ENCODE measurements at places on chromosomes 1 and 21.

- DNase-seq = no peak
Measured at GRCh38 chr21:29928537-29928936, 11.3 kb downstream of the GRIK1 start.

GRCh38 chr1:11804666-11805421 lies 920 bp downstream of the MTHFR start:
- no peak for DNase-seq

GRCh38 chr1:59404796-59405195 lies 107.9 kb downstream of the FGGY start:
- DNase-seq = no peak

DNA sequence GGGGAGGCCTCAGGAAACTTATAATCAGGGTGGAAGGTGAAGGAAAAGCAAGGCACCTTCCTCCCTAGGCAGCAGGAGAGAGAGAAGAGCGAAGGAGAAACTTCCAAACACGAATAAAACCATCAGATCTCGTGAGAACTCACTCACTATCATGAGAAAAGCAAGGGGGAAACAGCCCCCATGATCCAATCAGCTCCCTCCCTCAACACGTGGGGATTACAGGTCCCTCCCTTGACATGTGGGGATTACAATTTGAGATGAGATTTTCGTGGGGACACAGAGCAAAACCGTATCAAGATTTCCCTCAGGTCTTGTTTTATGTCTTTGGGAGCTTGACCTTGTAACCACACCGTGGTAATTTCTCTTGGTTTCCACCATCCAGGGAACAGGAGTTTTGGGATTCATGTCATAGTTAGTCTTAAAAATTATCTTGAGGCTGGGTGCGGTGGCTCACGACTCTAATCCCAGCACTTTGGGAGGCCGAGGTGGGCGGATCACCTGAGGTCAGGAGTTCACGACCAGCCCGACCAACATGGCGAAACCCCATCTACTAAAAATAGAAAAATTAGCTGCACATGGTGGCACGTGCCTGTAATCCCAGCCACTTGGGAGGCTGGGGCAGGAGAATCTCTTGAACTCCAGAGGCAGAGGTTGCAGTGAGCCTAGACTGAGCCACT lies 47.2 kb upstream of the NBPF3 start:
- DNase-seq = no peak

DNA sequence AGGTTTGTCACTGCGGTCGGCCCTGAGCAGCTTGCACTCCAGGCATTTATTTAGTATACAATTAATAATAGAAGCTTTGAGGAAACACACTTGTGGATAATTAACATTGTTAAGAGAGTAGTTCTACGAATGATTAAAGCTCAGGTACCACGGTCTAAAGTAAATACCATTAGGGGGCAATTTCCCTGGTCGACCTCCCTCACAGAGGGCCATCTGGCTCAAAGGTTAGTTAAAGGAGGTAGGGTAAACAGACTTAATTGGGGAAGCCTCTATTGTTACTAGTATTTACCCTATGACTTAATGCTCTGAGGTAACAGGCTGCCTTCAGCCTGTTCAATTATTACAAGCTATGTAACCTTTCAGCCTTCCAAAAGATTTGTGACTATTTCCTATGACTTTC lies 122.3 kb upstream of the SLC44A3 start:
- DNase-seq = no peak

- DNase-seq = no peak
Measured at GRCh38 chr1:205940710-205941109, 2.5 kb downstream of the SLC26A9 start.

DNA sequence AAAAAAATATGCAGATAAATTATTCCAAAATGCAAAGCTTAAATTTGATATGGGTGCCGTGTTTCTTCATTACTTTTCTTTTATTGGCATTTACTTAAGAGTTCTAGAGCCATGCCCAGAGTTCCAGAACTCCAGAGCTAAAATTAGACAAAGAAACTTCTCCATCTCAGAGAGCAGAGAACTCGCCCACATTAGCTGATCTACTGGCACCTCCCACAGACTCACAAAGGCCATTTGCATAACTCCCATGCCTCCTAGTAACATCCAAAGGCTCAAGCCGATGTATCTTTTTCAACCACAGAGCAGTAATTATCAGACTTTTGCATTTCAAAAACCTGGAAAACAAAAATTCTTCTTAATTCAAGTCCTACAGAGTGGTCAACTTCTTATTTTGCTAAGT lies 323.8 kb upstream of the ST6GALNAC5 start:
- DNase-seq = no peak

GRCh38 chr1:239816081-239816782 lies 275.5 kb upstream of the FMN2 start:
- peak; percentile 14 for DNase-seq

DNA sequence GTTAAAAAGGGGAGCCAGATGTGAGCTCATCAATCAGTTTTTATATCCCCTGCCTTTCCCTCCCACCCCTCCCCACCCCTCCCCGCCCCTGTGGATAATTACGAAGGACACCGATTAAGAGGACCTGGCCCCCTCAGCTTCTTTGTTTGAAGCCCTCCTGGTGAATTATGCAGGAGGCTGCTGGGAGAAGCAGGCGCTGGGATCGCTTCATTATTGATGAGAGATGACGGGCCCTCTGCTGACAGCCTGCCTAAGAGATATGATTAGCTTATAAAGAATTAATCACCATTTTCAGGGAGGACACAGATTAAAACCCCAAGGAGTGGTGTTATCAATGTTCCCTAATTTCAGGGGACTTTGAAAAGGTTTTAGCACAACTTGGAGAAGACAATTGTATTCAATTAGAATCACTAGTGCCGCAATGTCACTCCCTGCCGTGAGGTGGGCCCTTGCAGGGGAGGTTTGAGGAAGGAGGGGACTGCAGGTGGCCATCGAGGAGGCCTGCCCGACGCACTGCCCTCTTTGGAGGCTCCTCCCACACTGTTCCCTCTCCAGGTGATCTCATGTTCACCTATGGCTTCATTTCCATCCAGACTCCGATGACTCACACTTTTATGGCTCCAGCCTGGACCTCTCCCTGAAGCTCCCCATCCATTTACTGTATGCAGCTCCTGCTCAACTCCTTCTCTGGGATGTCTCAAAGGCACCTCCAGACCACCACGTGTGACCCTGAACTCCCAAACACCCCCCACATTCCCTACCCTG lies 67.0 kb upstream of the KLHDC7A start:
- DNase-seq = no peak

DNA sequence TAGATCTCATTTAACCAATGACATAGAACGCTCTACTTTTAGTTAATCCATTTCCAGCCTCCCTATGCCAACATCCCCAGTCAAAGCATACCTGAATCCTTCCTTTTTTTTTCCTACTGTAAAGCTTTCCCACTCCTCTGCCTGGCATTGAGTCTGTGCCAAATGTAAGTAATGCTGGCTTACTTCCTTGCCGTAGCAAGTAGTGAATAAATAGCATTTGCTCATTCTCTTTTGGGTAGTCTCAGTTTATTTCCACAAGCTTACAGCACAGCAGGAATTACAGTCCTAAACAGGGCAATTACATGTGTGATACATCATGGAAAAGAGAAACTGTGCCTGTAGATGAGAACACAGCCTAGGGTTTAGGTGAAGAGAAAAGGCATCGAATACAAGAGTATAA lies 352.6 kb upstream of the NEGR1 start:
- DNase-seq = no peak
